ENCODE measurements at places on chromosomes 7 and 10.

DNA sequence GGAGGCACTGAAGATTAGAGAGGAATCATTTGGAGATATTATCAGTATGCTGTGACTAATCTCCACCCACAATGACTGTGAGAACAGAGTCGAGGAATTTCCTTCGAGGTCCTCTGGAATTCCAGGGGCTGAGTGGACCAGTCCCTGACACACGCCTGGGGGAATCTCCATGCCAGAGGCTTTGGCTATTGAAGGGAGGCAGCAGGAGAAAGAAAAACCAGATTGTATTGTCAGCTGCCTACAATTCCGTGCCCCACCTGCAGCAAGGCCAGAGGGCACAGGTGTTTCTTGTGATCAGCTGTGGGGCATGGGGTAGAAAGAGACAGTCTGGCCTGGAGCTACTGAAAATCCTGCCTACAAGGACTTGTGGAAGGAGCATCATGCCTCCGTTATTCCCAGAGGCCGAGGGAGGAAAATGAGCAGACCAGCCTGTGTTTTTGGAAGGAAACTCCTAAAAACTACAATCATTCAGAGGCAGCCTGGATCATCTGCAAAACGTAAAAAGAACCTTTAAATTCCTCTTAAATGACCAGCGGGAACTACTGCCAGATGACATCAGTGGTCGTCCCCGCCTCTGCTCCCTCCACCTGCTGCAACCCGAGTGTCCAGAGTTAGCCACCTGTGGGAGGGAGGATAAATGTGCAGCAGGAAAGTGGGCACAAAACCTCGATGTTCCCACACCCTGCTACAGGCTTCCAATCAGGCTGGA lies 25.4 kb upstream of the ANK3 start:
- peak; percentile 91 for DNase-seq

DNA sequence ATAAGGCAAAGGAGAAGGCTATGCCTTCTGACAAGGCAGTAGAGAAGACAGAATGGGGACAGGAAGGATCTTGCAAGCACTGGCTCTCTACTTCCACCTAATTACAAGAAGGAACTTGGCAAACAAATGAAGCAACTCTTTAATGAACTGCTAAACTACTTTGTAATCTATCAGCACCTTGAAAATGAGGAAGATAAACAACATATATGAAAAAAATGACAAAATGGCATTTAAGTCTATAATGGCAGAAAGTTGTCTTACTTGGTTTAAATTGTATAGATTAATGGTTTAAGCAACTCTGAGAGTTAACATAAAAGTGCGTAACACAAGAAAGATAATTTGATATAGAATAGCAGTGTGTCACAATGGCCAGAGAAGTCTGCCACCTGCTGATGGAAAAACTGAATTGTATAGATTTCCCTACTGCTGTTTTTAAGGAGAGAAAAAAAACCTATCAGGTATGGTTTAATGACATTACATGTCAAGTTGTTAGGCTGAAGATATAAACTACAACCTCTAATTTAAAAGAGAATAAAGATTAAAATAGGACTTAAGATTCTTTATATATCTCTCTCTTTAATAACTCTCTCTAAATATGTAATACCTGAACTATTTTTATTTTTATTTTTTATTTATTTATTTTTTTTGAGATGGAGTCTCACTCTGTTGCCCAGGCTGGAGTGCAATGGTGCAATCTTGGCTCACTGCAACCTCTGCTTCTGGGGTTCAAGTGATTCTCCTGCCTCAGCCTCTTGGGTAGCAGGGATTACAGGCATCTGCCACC lies 11.8 kb downstream of the NT5C3A start:
- peak; percentile 57 for DNase-seq

GRCh38 chr10:3936422-3937040 lies 151.5 kb upstream of the KLF6 start:
- no peak for DNase-seq

DNA sequence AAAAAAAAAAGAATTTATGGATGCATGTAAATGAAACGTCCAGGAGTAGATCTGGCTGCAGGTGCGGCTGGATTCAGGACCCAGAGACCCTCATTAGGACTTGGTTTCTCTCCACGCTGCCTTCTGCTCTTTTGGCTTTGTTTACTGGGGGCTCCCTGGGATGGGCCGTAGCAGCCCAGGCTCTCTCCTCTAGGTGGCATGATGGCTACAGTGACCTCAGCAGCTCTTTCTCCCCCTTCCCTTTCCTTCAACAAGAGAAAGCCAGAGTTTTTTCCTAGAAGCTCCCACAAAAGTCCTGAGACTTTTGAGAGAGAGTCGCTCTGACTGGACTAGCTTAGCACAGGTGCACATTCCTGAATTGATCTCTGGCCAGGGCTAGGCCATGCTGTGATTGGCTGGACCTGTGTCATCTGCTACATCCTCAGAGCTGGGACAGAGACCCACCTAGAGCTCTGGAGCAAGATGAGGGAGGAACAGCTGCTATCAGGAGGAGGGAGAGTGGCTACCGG lies 67.8 kb upstream of the PDCD4 start:
- peak; percentile 56 for DNase-seq

GRCh38 chr7:20561908-20562307 lies 53.6 kb upstream of the ABCB5 start:
- no peak for DNase-seq

DNA sequence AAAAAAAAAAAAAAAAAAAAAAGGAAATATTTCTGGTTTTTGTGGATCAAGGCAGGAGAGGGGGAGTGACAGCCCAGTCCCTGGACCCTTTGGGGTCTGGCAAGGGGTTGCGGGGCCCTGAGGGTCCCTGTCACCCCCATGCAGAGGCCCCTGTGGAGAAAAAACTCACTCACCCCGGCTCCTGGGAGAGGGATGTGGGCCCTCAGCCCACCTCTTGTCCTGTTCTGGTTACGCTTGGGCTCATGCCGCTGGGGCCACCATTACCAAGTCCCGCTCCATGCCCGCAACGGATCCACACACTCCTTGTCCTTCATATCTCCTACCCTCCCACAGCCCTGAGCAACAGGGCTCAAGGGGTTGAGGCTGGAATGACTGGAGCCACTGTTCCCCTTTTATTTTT lies 1.0 kb upstream of the TMEM184A start:
- no peak for DNase-seq

DNA sequence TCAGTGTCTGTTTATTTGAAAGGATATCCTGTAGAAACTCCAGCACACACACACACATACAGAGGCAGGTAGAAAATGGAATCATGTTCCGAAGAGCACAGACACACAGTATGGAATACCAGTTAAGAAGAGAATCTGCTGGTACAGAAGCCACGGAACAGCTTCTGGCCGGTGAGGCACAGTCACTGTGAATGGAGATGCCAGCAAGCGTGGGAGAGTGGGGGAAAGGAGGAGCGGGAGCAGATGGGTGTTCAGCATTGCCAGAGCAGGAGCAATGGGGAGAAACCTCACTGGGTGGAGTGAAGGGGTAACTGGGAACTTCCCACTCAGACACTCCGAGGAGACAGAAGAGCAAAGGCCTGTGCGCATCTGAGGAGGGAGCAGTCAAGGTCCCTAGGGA lies 9.5 kb upstream of the IMPDH1 start:
- DNase-seq, result no peak

DNA sequence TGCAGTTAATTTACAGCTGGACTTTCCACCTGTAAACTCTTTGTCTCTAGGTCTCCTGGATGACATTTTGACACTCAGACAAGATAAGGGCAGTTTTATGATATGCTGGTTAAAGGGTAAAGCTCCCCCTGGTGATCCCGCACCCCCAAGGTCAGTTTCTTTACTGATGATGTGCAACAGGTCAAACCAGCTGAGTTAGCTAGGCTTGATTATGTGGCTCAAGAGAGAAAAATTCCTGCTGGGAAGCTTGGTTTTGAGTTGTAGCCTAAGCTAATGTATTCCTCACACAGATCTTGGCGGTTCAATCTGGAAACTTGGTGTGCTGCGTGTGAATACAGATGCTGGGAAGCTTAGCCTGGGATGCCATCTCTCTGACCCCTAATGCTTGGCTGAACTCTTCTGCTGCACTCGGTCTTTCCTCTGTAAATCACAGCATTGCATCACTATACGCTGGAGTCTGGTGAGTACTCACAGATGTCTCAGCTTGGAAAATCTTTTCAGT lies 11.4 kb upstream of the AKR1D1 start:
- DNase-seq, result peak; percentile 64

- DNase-seq, result no peak
Measured at GRCh38 chr10:35784751-35785150, 142.7 kb upstream of the FZD8 start.

DNA sequence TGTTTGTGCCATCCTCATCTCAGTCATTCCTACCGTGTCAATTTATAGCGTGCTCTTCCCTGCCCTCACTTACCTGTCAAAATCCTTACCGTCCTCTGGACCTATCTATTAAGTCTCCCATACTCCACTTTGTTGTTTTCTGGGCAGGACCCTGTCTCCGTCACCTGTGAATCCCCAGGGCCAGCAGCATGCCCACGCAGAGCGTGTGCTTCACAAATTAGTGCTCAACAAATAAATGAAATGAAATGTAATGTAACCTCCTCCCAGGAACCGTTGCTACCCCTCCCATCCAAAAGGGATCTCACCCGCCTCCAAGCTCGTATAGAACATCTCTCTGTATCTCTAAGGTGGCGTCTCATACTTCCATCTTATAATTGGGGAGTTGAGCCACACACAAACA lies 589.9 kb upstream of the MGMT start:
- DNase-seq, result no peak
